ENCODE measurements at places on chromosomes 7 and 10.

GRCh38 chr7:91876391-91877133 lies 3.9 kb downstream of the MTERF1 start:
- no peak for DNase-seq

DNA sequence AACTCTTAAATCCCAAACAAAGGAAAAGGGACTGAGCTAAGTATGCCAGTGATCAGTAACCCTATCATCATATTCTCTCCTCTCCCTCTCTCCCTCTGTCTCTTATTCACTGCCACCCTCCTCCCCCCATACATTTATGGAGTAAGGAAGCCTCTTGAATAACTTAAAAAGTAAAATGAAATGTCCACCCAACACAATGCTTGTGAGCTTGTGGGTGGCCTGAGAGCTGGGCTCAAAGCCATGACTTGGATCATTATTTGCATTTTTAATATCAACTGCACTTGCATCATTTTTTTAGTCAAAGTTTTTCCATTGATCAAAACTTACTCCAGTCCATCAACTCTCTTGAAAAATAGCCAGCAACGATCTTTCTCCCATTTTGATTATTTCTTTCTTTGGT lies 46.8 kb downstream of the FAM107B start:
- DNase-seq, result no peak

GRCh38 chr7:29084832-29085231 lies 61.5 kb downstream of the CPVL start:
- no peak for DNase-seq

GRCh38 chr7:24825381-24825794 lies 68.1 kb upstream of the GSDME start:
- DNase-seq, result peak; percentile 43

DNA sequence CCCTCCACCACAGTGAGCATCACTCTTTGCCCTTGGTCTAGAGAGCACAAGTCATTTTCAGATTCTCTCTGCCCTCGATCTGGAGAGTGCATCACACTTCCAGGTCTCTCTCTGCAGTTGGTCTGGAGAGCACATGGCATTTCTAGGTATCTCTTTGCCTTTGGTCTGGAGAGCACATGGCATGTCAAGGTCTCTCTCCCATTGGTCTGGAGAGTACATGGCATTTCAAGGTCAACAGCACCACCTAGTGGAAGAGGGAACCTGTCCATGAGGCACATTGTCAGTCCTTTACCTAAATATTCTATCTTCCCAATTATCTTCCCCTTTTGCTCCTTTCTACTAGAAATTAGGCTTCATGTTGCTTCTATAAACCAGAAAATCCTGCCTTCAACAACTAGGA lies 1139.4 kb downstream of the XPNPEP1 start:
- peak; percentile 2 for DNase-seq

DNA sequence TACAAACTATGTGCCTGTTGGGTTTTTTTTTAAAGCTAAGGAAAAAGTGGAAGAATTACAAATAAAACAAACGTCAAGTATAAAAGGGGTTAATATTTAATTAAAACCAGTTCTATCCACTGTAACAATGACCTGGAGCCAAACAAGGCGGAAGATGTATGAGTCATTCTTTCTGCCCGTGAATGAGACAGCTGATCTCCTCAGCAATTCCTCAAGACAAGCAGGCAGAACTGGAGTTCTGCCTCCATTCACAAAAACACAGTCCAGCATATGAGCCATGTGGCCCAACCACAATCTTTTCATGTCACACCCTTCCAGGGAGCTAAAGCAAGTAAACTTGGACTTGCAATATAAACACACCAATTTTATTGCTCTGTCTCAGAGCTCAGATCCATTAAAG lies 8.4 kb downstream of the ETV1 start:
- peak; percentile 74 for DNase-seq

- no peak for DNase-seq
These were observed 42.2 kb downstream of the SUFU start for GRCh38 chr10:102545997-102546396.

GRCh38 chr7:71746006-71746405 lies 614.1 kb downstream of the GALNT17 start:
- DNase-seq, result no peak

DNA sequence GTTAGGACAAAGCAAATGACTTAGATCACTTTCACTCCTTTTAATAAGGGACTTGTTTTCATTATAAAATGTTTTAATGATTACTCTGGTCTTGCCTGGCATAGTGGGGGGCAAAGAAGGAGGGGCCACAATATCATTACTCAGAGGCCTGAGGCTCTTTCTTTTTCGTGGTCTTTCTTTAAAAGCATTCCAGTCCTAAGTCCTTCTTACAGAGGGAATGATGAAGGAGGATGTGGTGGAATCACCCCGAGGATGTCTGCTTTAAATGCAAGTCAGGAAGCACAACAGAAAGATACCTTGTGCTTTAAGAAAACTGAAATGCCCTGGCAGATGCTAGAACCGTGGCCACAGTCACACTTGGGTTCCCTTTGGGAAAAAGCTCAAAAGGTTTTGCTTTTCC lies 379.1 kb downstream of the INHBA start:
- DNase-seq, result no peak

GRCh38 chr10:110601581-110601980 lies 34.1 kb downstream of the SMC3 start:
- no peak for DNase-seq

- no peak for DNase-seq
These were observed 121.1 kb downstream of the C10orf90 start for GRCh38 chr10:126549344-126549743.

DNA sequence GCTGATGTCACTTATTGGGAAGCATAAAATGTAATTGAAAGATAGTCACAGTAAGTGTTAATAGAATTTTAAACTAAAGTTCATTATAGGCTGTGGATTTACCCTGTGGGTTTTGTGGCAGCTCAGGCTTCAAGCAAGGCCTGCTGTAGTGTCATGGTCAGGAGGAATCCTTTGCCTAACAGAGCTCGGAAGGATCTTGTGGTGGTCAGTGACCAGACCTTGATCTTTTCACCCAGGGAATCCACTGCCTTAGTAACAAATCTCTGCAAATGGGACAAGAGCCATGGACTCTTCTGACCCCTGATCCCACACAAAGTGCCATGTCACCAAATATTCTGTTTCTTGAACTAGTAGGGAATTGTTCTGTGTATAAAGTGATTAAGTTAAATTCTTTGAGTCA lies 20.6 kb upstream of the HDAC9 start:
- DNase-seq, result no peak

All from Calu3 (cell line).